Sciatic nerve (tissue), 2 donors: ENCODE measurements at places on chromosomes 2 and 18. TPM values are rescaled to one million over a fixed set of nuclear protein-coding genes. Genes with fewer than 3 reads are reported as not detected.

The ALLC gene
- 7.6 TPM for total RNA-seq

The RAB17 gene
- 1.1 TPM for total RNA-seq

The GATA6 gene
- total RNA-seq = 5.3 TPM

The SKOR2 gene
- not detected for total RNA-seq

The TUBA4B gene
- not detected for total RNA-seq

The HDAC4 gene
- 99.5 TPM for total RNA-seq

The CNTNAP5 gene
- not detected for total RNA-seq

The PARD3B gene
- total RNA-seq = 100 TPM

The LBX2 gene
- 0.53 TPM for total RNA-seq

The C2orf80 gene
- not detected for total RNA-seq

The AKAIN1 gene
- not detected for total RNA-seq

The ADGRF3 gene
- not detected for total RNA-seq

The TAF1B gene
- 26.1 TPM for total RNA-seq

The CTNNA2 gene
- total RNA-seq = 5.4 TPM

The TNFRSF11A gene
- total RNA-seq = 2.7 TPM

The MC5R gene
- total RNA-seq = not detected

The IL1RL1 gene
- total RNA-seq = 3.8 TPM

The ADD2 gene
- total RNA-seq = 3.2 TPM

The POTEI gene
- total RNA-seq = 0.27 TPM

The OTOF gene
- 0.13 TPM for total RNA-seq

The GPR155 gene
- 28.7 TPM for total RNA-seq

The REEP1 gene
- 0.98 TPM for total RNA-seq

The TRIM43 gene
- not detected for total RNA-seq

The VWC2L gene
- total RNA-seq = not detected

The TRABD2A gene
- total RNA-seq = 2.1 TPM
